NCI-H2171 (cell line): ENCODE measurements at places on chromosomes 5 and 9.
A peak's percentile ranks its signal among the peaks of the same experiment; 100 is the strongest.

- no peak for DNase-seq
Measured at GRCh38 chr9:113255438-113255837, 19.9 kb downstream of the CDC26 start.

DNA sequence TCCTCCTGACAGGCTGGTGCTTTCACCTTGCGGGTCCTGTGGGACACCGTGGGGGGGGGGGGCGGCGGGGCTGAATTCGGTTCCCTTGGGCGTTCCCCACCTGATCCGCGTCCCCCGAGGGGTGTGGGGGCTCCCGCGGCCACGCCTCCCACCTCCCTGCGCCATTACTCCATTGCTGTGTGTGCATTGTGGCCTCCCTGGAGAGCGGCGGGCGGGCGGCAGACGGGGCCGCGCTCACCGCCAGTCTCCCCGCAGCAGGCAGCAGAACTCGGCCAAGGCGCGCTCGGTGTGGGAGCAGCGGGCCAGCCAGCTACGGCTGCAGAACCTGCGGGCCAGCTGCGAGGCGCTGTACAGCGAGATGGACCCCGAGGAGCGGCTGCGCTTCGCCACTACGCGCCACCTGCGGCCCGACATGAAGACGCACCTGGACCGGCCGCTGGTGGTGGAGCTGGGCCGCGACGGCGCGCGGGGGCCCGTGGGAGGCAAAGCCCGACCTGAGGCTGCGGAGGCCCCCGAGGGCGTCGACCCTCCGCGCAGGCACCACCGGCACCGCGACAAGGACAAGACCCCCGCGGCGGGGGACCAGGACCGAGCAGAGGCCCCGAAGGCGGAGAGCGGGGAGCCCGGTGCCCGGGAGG is 145.3 kb downstream of the CACNA1B start:
- DNase-seq: peak; percentile 73

- DNase-seq: no peak
Measured at GRCh38 chr9:31372799-31373587, 1011.5 kb upstream of the ACO1 start.

- DNase-seq: no peak
Measured at GRCh38 chr9:121952611-121953010, 140.5 kb downstream of the TTLL11 start.

DNA sequence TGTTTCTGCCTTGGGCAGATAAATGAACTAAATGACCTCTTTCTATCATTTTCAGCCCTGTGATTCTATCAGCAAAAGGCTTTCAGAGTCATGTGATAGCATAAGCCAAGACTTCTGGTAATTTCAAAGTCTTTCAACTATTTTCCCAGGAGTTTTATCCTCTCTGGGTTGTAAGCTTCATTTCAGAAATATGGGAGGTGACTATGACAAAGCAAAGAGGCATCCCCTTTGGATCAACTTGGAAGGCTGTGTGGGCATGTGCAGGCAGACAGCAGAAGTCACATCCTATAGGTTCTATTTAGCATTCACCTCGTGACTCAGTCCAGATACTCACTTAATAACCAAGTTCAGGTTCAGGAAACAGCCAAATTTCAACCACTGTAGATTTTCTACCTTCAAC is 149.0 kb upstream of the FST start:
- DNase-seq: no peak

DNA sequence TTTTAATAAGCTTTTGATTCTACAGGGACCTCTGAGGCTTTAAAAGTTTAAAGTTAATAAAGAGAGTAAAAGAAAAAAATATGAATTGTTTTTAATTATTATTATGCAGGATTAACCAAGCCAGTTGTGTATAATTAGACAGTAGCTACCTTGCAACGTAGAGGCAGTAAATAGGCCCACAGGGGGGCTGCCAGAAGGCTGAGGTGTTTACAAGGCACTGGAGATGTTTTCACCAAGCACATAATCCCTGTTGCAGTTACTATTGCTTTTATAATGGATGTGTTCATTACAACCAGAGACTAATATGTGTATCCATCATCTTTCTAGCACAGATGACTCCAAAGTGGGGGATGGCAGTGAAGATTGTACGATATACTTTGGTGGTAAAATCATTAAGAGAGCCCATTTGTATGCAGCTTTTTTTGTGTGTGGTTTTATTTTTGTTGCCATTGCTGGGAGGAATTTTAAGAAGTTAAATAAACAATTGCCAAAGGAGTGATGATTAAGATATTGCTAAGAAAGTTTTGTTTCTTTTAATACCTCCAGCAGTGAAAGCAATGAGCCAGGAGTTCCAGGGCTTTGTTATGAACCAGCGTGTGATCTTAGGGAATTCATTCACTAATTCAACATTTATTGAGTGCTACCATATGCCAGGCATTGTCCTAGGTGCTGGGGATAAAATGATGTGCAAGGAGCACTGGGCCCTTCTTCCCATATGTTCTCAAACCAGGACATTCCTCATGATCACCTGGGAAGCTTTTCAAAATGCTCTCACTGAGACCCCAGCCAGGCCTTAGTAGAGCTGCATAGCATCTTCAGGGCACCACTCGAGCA is 138.7 kb upstream of the EFNA5 start:
- no peak for DNase-seq

- DNase-seq: no peak
Measured at GRCh38 chr9:126421567-126422428, 95.2 kb downstream of the MVB12B start.

DNA sequence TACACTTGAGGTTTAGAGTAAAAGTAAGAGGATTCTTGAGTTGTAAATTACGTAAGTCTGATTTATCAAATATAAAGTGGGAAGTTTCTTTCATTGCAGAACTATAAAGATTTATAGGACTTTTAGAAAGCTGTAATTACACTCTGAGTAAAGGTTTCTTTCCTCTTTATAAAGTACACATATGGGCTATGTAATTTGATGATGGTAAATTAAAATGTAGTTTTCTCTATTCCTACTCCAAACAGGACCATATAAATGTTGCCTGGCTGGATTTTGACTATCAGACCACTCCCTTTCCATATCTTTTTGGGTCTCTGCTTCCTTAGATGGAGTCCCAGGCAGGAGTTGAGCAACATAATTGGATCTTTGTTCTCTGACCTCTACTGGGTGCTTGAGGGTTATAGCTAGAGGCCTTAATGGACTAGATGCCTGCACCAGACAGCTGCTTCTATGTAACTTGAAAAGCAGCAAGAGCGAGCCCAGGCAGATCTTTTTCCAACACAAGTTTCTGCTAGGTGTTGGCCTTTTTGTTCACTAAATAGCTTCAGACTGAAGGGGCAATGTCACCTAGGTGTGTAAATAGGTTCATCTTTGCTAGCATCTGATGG is 11.4 kb upstream of the TEX48 start:
- DNase-seq: no peak

DNA sequence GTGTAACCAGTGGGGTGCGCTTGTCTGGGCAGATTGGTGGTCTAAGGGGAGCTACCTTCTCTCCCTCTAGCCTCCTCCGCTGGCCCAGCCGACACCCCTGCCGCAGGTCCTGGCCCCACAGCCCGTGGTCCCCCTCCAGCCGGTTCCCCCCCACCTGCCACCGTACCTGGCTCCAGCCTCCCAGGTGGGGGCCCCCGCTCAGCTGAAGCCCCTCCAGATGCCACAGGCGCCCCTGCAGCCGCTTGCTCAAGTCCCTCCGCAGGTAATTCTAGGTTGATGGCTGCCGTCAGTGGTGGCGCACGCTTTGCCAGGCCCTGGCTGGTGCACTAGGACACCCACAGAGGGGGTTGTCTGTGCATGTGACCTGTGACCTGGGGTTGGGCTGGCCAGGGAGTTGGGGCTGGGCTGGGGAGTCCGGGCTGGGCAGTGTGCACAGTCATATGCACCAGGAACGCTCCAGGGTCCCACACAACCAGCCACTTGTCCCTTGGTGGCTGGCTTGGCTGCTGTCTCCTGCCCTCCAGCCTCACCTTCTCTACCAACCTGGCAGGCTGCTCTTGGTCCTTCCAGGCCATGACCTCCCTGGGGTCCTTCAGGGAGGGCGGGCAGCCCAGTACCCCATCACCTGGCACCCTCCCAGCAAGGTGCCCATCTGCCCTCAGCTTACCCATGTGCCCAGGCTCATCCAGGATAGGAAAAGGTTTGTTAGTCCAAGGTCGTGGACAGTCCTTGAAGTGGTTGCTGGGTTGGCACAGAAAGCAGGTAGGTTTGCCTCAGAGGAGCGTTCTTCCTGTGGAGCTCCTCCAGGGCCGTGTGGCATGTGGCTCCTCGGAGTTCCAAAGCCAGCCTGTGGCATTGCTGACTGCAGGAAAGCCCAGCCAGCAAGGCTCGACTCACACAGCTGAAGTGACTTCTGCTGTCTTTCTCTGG is 73.2 kb downstream of the WNK2 start:
- no peak for DNase-seq

DNA sequence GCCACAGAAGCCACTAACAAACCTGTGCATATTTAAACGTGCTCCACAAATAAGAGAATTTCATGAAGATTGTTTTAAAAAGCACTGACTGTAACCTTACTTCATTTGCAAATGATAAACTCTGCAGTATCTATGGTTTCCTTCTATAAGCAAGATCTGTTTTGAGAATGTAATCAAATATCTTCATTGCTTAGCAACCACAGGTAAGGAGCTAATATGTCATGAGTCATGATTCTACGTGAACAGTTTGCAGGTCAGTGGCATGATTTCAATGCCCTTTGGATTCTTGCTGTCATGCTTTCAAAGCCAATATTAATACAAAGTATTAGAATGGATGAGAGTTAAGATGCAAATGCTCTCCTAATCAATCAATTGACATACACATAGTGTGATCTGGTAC is 325.0 kb downstream of the EDIL3 start:
- DNase-seq: no peak
